Stimulated activated CD8-positive, alpha-beta memory T cell treated with anti-CD3 and anti-CD28 coated beads, Interleukin-7, amount 100 ng/mL, for 24 hours (primary cell): ENCODE measurements at places on chromosomes 5 and 9.

- DNase-seq, result no peak
Observed at GRCh38 chr9:129412814-129413536, 207.9 kb downstream of the C9orf50 start.

- no peak for DNase-seq
Observed at GRCh38 chr9:127693697-127694096, 13.1 kb upstream of the CFAP157 start.

- DNase-seq, result no peak
Observed at GRCh38 chr9:16445141-16445920, 425.1 kb downstream of the BNC2 start.

DNA sequence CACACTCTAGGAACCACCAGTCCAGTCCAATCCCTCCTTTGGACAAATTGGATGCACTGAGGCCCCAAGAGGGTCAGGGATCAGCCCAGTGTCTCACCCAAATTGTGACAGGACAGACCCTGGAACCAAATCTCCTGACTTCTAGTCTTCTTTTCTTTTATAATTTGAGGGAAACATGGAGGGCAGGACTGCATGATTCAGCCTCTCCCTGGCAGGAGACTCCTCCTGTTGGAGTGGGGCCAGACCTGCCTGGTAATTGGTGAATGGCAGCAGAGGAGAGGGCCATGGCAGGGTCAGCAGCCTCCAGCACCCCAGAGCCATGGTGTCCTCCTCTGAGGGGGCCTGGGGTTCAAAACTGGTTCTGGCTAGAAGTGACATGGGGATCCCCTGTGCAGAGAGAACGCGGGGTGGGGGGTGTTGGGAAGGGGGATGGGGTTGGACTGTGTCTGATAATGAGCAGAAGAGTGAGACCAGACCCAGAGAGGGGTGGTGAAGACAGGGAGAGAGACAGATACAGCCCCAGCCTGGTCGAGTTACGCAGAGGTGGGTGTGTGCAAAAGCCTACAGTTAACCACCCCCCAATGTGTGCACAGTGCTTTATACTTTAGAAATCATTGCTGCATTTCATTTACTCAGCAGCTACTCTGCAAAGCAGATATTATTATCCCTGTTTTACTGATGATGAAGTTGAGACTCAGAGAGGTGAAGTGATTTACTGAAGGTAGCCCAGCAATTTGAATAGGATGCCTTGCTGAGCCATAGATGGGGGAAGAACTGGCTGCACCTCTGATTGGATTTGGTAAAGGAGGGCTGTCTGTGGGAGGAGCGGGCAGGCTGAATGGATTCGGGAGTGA, 3.8 kb upstream of the SYNPO start:
- no peak for DNase-seq

DNA sequence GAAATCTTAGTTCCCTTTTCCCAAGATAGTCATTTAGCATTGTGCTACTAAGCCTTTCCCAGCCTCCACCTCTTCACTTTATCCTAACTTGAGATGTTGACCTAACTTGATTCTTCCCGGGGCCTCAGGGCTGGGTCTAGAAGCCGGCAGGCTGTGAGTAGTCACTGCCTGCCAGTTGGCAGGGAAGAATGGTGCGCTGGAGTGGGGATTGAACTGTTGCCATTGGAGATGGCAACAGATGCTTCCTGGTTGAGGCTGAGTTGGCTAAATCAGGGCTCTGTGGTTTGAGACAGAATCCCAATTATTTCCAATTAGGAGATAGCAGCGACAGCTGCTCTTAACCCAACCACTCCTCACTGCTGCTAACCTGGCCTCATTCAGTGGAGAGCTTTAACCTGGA, 343.1 kb downstream of the BRINP1 start:
- no peak for DNase-seq

DNA sequence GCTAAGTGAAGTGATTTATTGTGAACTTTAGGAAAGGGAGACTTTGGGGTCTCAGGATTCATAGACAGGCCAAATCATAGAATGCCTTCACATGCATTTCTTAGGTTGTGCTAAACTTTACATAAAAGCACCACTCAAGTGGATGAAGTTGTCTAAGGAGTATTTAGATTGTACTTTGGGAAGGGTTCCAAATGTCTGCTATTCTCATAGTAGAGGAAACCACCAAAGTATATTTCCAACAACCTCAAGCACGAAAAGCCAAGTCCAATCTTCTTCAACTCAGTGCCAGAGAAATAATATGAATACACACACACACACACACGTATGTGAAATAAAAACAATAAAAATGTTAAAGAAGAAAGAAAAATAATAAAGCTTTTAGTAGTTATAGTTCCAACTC, 41.8 kb downstream of the ENC1 start:
- no peak for DNase-seq
